Kidney epithelial cell (primary cell): ENCODE measurements at places on chromosomes 3 and 15. TPM values are rescaled to one million over a fixed set of nuclear protein-coding genes. Genes with fewer than 3 reads are reported as not detected.

The EPB42 gene
- not detected in 2 replicates for total RNA-seq

The IMPG2 gene
- 0.07 and 0.17 TPM in 2 replicates for total RNA-seq

The CYP1A1 gene
- total RNA-seq: 0.33 TPM in 1 of 2 replicates, not detected in the other

The CASR gene
- 0.04 and 0.07 TPM in 2 replicates for total RNA-seq

The GOLGA6A gene
- not detected in 2 replicates for total RNA-seq

The CD96 gene
- total RNA-seq: not detected in 2 replicates

The MEX3B gene
- 15.6 and 18.8 TPM in 2 replicates for total RNA-seq

The ALCAM gene
- 79.9 and 82.3 TPM in 2 replicates for total RNA-seq

The CCR3 gene
- not detected in 2 replicates for total RNA-seq

The USP4 gene
- total RNA-seq: 17.4 and 24.1 TPM in 2 replicates

The COL8A1 gene
- 24.4 TPM in 2 replicates for total RNA-seq

The ZNF609 gene
- 18.4 and 19.0 TPM in 2 replicates for total RNA-seq

The ZNF280D gene
- total RNA-seq: 13.3 and 17.2 TPM in 2 replicates

The MIX23 gene
- total RNA-seq: 24.8 and 27.1 TPM in 2 replicates

The IGF1R gene
- total RNA-seq: 62.7 and 68.4 TPM in 2 replicates

The GRIP2 gene
- total RNA-seq: not detected in 2 replicates

The CYP1A2 gene
- not detected in 2 replicates for total RNA-seq

The PDE8A gene
- 26.7 and 31.5 TPM in 2 replicates for total RNA-seq
